Psoas muscle (tissue), 8 donors: ENCODE measurements at places on chromosomes 3 and 15. TPM values are rescaled to one million over a fixed set of nuclear protein-coding genes. Genes with fewer than 3 reads are reported as not detected.

DISP2 gene
- total RNA-seq: 2.4 TPM

GOLGA6C gene
- not detected for total RNA-seq

CCK gene
- not detected for total RNA-seq

BFSP2 gene
- total RNA-seq: not detected

TMEM158 gene
- total RNA-seq: 6.5 TPM
